ENCODE measurements at places on chromosomes 2 and 18.

DNA sequence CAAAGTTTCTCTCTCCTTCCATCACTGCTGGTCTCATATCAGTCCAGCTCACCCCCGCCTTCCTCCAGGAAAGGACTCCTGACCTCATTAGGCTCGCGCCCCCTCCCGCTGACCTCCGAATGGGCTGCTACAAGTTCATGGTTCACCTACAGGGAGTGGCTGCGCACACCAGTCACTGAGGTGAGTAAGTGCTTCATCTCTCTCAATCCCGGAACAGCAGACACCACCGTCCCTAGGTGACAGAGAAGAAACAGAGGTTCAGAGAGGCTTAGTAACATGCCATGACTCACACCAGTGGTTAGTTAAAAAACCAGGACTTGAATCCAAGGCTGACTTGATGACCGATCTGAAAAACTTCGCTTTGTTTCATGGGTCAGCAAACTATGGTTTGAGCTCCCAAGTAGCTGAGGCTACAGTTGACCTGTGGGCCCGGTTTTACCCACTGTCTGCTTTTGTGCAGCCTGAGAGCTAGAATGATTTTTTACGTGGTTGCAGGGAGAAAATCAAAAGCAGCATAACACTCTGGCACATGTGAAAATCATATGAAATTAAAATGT is 42.0 kb downstream of the ZFP36L2 start:
- DNase-seq, result no peak

DNA sequence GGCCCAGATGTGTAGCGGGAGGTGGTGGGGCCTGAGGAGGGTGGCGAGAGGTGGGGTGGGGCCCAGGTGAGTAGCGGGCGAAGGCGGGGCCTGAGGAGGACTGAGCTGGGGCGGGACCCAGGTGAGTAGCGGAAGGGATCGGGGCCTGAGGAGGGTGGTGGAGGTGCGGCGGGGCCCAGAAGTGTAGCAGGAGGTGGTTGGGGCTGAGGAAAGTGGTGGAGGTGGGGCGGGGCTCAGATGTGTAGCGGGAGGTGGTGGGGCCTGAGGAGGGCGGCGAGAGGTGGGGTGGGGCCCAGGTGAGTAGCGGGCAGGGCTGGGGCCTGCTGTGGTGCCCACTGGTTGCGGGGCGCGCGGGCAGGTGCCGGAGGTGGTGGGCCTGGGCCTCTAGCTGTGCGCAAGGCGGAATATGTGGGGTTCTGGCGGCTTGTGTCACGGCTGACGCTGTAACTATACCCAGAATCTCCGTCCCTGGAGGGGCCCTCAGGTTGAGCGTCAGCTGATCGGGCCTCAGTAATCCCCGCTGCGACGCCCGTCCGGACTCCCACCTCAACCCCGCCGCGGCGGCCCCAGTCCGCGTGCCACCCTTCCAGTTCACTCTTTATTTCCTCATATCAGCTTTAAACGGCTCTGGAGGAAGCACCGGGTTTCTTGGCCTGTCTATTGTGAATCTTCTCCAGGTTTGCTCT is 866 bp upstream of the SF3B6 start:
- peak; percentile 7 for DNase-seq

DNA sequence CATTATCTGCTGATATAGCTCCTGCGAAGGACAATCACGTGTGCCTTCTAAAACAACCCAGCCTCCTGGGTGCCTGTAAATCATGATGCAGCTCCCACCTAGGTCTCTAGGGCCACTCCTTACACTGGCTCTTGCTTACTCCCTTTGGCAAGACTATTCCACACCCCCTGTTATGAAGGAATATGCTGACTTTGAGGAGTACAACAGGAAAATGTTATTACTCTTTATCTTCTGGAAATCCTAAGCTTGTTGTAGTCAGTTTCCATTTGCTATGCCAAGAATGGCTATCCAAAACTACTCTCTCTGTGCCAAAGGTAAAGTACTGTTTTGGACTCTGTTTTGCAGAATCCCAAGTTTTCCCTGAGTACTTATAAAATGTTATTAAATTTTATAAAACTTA is 7.7 kb downstream of the SGO2 start:
- DNase-seq, result no peak

GRCh38 chr2:65532326-65532725 is 99.9 kb upstream of the SPRED2 start:
- no peak for DNase-seq

DNA sequence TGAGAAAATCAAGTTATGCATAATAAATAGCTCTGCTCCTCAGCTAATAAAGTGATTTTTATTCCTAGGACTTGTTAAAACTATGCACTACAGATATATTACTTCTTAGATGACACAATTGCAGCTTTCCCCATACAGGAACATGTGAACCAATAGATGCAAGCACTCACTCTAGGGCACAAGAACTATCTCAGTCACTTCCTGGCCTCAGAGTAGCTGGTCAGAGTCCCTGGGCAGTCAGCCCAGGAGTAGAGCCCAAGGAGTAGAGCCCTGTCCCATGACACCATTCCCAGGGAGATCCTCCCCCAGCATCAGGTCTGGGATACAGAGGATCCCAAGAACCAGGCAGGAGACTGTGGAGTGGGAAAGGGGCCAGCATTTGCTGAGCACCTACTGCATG is 2.7 kb downstream of the TNS1 start:
- no peak for DNase-seq

GRCh38 chr2:232611559-232612218 is 21.7 kb upstream of the EFHD1 start:
- peak; percentile 70 for DNase-seq

GRCh38 chr2:233553366-233553765 is 13.2 kb downstream of the USP40 start:
- DNase-seq, result no peak

DNA sequence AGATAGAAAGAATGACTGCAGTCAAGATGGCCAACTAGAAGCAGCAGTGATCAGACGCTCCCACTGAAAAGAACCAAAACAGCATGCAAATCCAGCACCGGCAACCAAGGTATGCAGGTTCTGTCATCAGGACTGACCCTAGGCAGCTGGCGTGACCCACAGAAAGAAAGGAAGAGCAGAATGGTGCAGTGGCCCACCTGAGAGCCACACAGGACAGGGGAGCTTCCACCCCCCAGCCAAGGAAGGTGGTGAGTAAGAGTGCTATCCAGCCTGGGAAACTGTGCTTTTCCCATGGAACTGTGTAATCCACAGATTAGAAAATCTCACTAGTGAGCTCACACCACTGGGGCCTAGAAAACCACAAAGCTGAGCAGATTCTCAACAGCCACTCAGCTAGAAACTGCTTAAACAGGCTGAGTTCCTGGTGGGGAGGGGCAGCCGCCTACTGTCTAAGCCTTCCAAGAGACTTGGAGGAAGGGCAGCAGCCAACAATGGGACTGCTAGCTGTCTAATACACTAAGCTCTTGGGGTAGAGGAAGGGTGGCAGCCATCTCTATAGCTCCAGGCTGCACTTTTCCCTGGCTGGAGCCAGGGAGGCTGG is 127.9 kb downstream of the EVA1A start:
- no peak for DNase-seq

- DNase-seq, result no peak
These were observed 18.1 kb upstream of the LOXHD1 start for GRCh38 chr18:46675112-46675511.
